ENCODE measurements at places on chromosomes 6 and 20. TPM values are rescaled to one million over a fixed set of nuclear protein-coding genes. Genes with fewer than 3 reads are reported as not detected.

SAMD5 gene
- 2.7 TPM for total RNA-seq

TPBG gene
- total RNA-seq, result 17.7 TPM

SPDEF gene
- total RNA-seq, result not detected

PTGIS gene
- 0.14 TPM for total RNA-seq

ZSWIM3 gene
- total RNA-seq, result 4.8 TPM

IRAK1BP1 gene
- 5.1 TPM for total RNA-seq

NANP gene
- 14.7 TPM for total RNA-seq

FOXC1 gene
- 4.6 TPM for total RNA-seq

PPP1R14C gene
- 0.60 TPM for total RNA-seq

PTCHD4 gene
- total RNA-seq, result 0.38 TPM

POU5F1 gene
- not detected for total RNA-seq

APCDD1L gene
- 2.4 TPM for total RNA-seq

DOK5 gene
- total RNA-seq, result not detected

PSORS1C2 gene
- not detected for total RNA-seq

LCA5 gene
- 1.7 TPM for total RNA-seq

MICB gene
- 16.5 TPM for total RNA-seq

RIMS4 gene
- 0.02 TPM for total RNA-seq

CFB gene
- total RNA-seq, result 4.0 TPM

IPCEF1 gene
- total RNA-seq, result 0.47 TPM

SYCP2 gene
- 0.26 TPM for total RNA-seq

PKIB gene
- total RNA-seq, result 4.1 TPM

OOEP gene
- total RNA-seq, result not detected

CST4 gene
- total RNA-seq, result not detected

BPIFB2 gene
- total RNA-seq, result not detected

MPIG6B gene
- not detected for total RNA-seq

TRIM15 gene
- total RNA-seq, result not detected

MCCD1 gene
- total RNA-seq, result not detected

HLA-DPA1 gene
- total RNA-seq, result 0.34 TPM

SIRPG gene
- total RNA-seq, result not detected

MROH8 gene
- total RNA-seq, result 1.3 TPM

TREM1 gene
- total RNA-seq, result not detected

MEI4 gene
- total RNA-seq, result not detected

CALHM6 gene
- total RNA-seq, result not detected

LRRC1 gene
- total RNA-seq, result 11.3 TPM

UBE3D gene
- total RNA-seq, result 5.4 TPM

RAET1L gene
- not detected for total RNA-seq

OTOR gene
- not detected for total RNA-seq

C6orf58 gene
- 0.21 TPM for total RNA-seq

ZNF165 gene
- total RNA-seq, result 0.09 TPM

HCRTR2 gene
- total RNA-seq, result not detected

TRIM40 gene
- total RNA-seq, result not detected

C20orf202 gene
- not detected for total RNA-seq

C6orf120 gene
- total RNA-seq, result 34.2 TPM

PI16 gene
- total RNA-seq, result not detected

STMND1 gene
- total RNA-seq, result 0.22 TPM

Data from A172 (cell line).